ENCODE measurements at places on chromosomes 16 and 17. TPM values are rescaled to one million over a fixed set of nuclear protein-coding genes. Genes with fewer than 3 reads are reported as not detected.

DNA sequence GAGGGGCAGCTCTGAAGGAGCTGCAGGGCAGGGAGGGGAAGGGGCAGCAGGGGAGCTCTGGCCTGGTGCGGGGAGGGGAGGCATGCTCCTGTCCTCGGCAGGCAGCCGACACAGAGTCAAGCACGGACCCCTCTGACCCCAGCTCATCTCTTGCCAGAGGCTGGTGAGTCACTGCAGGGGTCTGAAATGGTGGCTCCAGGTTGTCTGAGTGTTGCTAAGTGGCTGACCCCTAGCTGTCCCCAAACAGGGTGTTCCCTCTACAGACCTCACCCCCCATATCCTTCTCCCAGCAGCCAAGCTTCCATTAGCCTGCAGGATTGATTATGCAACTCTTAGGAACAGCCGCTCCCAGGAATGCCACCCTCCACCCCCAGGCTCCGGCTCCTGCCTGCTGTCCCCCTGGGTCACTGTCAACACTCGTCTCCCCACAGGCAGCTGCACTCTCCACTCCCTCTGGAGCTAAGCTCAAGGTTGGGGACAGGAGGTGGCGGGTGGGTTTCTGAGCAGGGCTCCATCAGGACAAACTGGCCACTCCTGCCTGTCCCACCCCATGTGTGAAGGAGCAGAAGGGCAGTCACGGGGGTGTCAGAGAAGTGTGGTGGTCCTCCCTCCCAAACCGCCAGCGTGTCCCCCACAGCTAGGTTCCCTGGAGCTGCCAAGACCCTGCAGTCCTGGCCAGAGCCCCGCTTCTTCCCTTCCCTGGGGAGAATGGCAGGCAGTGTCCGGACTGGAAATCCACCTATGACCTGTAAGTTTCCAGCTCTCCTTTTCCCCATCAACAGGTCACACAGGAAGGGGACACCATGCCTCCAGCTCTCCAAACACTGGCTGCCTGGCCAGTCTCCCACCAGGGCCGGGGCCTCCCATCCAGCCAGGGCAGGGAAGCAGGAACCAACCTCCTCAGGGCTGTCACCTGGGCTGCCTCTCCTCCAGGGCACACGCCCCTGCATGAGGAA, 1.0 kb downstream of the MYLK3 start:
- no peak for DNase-seq

DNA sequence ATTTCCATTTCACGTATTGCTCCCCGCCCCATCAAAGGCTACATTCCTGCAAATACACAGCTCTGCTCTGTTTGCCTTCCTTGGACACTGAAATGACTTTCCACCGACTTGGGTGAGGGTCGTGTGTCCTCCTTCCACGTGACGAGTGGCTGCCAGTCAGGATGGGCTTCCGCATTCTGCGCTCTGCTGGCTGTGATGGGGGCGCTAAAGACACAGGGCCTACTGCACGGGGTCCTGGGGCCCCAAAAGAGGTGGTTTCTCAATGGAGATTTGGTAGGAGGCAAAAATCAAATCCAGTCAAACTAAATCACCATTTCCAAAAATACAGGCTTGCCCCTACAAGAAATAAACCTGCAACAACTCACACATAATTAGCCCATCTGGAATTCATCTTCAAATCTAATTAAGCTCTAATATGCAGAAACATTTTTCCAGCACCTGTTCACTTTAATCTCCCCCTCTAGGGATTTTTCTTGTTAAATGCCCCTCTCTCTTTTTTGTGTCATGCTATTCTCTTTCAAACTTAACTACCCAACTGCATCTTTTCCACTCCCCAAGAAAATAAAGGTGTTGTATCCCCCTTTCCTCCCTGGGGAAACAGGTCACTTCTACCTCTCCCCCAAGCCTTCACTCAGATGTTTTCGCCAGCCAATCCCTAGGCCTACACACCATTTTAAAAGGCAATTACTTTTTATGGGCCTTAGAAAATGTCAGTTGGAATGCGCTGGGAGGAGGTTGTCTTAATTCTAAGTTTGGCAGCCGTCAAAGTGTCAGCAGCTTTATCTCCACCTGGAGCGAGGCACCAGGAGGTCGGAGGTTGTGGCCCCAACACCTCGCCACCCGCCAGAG, 21.9 kb upstream of the FAAP100 start:
- DNase-seq: no peak

GRCh38 chr17:7224661-7225111, 4.9 kb downstream of the ACADVL start:
- no peak for DNase-seq

- no peak for DNase-seq
These were observed 40.8 kb downstream of the LDHD start for GRCh38 chr16:75075688-75076268.

Gene TSPAN10
- not detected for total RNA-seq

All from T-helper 17 cell (primary cell).